ENCODE measurements at places on chromosomes 11 and 22. TPM values are rescaled to one million over a fixed set of nuclear protein-coding genes. Genes with fewer than 3 reads are reported as not detected.

DNA sequence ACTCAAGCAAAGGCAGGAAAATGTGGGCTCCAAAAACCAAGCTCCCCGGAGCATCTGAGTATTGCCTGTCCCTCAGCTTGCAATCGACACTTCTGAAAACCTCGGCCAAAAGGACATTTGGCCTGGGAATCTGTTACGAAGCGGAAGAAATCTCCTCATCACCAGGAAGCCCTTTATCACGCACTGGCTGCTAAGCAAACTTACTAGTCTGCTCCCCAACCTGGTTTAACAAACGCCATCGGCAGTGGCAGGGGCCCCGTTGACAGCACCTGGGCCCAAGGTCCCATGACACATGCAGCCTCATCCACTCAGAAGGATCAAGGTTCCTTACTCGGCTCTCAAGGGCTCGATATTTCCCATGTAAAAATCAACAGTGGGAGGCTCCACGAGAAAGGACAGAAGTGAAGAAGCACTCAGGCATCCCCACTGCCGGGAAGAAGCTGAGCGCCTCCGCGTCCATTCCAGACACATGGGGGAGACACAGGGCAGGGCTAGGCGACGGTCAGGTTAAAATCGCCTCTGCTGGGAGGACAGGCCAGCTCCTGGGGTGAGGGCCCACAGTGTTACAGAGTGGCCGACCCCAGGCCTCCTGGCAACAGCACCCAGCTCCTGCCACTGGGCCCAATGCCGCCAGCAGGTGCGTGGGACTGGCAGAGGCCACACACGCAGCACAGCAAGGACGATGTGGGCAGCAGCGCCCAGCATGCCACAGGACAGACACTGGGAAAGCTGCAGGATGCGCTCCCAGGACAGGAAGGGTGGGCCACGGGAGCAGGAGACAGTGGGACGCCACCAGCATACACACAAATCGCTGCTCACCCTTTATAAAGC is 27.1 kb downstream of the BRD1 start:
- DNase-seq = no peak

OR4A5 gene
- total RNA-seq = not detected

FIBIN gene
- not detected for total RNA-seq

DNA sequence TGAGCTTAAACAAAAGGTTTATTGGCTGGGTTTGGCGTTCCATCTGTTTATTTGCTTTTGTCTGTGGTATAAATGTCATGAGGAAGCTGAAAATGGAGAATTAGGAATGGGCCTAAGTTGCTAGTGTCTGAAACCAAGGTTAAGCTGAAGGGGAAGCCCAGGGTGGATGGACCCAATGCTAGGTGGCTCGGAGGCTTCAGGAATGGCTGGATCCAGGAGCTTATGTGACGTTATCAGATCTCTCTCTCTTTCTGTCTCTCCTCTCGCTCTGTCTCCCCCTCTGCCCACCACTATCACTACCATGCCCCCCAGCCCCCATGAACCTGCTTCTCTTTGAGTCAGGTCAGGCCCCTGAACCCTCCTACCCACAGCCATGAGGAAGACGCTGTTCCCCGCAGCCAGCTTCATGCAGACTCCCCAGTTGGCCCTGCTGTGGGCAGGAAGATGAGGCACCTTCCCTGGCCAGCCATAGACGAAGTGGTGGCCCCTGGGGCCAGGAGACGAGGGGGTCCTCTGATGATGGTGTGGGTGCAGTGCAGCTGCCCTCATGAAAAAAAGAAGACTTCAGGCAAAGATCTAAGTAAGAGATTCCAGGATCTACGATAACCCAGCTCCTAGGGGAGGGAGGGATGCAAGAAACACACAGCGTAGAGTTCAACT is 101.5 kb downstream of the BRD1 start:
- DNase-seq = no peak

SF3A1 gene
- 309 TPM for total RNA-seq

GRCh38 chr11:134276396-134277182 is 410 bp downstream of the GLB1L3 start:
- DNase-seq = peak; percentile 19

DNA sequence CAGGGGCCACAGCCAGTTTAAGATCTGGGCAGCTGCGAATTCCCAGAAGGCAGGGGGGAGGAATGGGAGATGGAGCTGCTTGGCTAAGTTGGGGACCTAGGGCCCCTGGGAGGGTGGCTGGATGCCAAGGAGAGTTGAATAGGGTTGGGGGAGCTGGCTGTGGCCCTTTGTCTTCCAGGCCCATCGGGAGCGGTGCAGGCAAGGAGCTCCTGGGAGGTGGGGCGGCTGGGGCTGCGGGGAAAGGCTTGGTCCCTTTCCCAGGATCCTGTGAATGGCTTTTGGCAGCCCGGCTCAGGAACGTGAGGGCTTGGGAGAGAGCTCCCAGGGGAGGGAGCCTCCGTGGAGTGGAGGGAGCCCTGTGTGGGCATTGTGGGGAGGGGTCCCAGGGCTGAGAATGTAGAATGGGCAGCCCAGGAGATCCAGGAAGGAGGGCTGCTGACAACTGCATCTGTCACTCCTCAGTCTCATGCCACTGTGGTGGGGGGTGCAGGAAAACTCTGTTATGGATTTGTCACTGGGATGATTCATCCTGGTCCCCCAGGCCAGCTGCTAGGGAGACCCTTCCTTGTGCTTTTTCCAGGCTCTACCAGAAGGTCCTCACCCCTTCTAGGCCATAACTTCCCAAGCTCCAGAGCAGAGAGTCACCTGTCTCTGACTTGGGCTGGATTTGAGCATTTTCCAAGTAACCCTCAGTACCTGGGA is 6.0 kb downstream of the FREY1 start:
- no peak for DNase-seq

DNA sequence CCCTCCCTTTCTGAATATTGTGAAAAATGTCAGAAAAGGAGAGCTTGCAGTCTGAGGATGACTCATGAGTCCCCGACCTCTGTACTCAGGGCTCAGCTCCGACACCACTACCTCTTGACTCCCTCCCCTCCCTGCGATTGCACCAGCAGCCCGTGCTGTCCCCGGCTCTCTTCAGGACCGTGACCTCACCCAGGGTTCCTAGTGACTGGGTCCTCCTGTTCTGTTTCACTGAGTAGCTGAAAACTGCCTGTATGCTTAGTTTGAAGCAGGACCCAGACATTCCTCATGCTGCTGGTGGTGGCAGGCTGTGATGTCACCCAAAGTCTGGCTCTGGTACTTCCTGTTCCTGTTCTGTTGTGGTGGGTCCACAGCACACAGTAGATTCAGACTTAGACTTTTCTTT is 11.7 kb downstream of the PHRF1 start:
- DNase-seq = no peak

- DNase-seq = no peak
Measured at GRCh38 chr22:24333301-24333700, 62.7 kb downstream of the SPECC1L start.

FHIP1B gene
- 50.6 TPM for total RNA-seq

ANO1 gene
- total RNA-seq = not detected

DNA sequence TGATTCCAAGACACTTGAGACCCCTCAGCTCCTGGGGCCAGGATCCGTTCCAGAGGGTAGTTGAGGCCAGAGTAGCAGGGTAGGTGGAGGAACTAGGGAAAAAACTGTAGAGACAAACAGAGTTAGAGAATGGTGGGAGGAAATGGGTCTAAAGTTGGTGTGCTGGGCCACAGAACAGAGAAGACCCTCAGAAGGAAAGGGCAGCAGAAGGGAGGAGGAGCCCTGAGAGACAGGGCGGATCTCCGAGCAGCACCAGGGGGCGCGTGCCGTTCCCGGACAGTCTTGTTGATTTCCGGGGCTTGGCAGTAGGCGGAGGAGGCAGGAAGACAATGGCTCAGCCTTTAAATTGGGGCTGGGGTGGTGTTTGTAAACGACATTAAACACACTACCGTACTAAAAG is 2.4 kb upstream of the CECR2 start:
- DNase-seq = peak; percentile 51

DNA sequence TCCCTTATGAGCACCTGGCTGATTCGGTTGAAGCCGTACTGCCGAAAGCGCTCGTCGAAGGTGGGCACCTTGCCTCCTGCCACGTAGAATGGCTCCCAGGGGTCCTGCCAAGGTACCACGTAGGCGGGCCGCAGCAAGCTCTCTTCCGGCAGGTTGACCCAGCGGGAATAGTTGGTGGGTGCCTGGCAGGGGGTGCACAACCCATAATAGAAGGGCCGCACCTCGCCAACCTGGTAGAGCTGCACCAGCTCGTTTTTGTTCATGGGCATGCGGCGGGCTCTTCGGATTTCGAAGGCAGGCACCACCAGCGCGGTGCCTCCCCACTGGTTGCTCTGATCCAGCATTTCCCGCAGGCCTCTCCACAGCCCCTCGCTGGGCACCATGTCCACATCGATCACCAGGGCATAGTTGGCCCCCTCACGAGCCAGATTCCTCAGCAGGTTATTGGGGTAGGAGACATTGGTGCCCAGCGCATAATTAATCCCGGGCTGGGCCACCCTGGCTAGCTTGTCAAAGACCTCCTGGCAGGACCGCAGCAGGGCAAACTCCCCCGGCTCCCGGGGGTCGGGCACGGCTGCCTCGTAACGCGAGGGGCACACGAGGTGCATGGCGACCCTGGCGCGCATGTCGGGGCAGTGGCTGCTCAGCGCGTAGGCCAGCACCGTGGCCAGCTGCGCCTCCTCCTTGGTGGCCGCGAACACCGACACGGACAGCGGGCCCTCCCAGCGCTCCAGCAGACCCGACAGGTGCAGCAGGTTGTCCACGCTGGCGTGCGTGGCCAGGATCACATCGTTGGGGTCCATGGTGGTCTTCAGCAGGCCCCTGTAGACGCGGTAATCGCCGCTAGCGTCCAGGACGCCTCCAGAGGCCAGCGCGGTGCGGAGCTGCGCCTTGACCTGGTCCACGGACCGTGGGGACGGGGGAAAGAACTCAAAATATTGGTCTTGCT is 679 bp downstream of the B4GAT1 start:
- DNase-seq = no peak

FGF3 gene
- not detected for total RNA-seq

- no peak for DNase-seq
Measured at GRCh38 chr11:75717608-75718418, at the start of gene MOGAT2. MOGAT2 (plus strand) TSS chr11:75717838; CDS start chr11:75717889, 51 bp downstream.

DNA sequence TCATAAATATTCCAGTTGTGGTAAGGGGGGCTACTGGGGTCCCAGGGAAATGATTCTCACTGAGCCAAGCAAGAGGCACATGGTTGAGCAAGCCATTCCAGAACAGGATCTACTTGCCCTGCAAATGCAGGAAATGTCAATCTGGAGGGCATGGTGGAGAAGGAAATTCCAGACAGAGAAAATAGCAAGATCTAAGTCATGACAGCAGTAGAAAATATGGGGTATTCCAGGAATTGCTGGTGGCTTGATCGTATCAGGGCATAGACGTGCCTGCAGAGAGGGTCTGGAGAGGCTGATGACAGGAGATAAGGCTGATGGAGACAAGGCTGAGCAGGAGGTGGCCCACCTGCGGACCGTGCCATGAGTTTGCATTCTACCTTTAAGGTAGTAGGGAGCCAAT is 566.3 kb upstream of the CADM1 start:
- DNase-seq = no peak

DNA sequence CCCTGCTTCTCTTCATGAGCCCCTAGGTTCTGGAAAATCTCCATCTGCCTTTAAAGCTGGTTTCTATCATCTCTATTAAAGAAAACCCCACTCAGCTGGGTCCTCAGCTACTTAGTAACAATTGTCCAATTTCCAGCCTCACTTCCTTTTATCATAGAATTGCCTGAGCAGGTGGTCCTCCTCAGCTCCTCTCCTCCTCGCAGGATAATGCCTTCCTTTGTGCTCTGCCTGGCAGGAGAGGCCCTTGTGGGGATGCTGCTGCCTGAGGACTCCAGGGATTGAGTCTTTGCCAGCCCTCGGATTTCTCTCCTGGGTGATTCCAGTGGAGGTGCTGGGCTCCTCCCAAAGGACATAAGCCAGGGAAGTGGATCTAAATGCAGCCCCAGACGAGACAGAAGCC is 448.3 kb downstream of the INSC start:
- DNase-seq = no peak

DNA sequence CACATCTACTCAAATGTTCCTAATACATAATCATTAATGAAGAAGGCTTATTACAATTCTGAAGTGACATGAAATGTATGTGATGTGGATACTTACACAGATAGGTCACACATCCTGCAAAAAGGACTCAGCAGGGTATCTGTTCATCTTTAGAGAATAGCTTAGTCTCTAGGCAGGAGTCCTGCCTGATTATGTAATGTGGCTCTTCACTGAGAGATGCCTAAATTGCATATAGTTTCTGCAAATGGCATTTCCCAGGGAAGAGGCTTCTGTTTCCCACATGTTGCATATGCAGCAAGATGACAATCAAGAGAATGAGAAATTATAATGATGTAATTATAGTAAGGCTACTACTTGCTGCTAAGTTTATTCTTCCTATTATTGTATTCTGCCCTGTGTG is 58.8 kb upstream of the SLC36A4 start:
- DNase-seq = no peak

GRCh38 chr11:74646954-74647353 is 54.6 kb downstream of the POLD3 start:
- DNase-seq = no peak

ATG16L2 gene
- total RNA-seq = 190 TPM

DNA sequence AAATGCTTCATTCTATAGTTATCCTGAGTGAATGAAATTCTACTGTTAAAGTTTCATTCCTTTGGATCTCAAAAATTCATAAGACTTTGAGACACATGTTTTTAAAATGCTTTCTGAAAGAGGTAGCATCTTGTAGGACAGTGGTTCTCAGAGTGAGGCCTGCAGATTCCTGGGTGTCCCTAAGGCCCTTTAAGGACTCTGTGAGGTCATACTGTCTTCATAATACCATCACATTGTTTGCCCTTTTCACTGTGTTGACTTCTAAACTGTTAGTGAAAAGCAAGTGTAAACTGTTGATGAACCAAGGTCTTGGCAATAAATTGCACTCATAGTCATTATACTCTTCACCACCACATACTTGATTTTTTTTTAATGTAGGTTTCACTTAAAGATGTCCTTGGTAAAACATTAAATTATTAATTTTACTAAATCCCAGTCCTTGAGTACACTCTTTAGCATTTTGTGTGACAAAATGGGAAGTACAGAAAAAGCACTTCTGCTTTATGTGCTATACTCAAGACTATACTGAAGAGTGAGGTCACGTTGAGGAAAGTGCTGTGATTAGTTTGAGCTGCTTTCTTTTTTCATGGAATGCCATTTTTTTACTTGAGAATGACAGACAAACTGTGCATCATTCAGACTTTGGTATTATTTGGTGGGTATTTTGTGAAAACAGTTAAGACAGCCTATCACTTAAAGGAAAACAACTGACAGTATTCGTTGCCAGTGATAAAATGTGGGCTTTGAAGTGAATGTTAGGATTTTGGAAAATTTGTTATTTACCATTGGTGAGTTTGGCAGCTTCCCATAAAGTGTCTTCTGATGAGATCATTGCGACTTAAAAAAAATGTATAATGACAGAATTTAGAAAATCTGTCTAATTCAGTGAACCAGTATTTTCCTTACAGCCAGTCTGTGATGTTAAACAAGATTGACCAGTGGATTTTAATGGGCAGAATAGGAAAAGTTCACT is 61.1 kb downstream of the SPECC1L start:
- no peak for DNase-seq

GRCh38 chr22:40055143-40055883 is 60.6 kb downstream of the FAM83F start:
- DNase-seq = peak; percentile 72

GRCh38 chr11:9956483-9956882 is 292.6 kb downstream of the SWAP70 start:
- DNase-seq = no peak

RFPL2 gene
- total RNA-seq = not detected

All from natural killer cell (primary cell).